ENCODE measurements at places on chromosomes 1 and 21. TPM values are rescaled to one million over a fixed set of nuclear protein-coding genes. Genes with fewer than 3 reads are reported as not detected.

DNA sequence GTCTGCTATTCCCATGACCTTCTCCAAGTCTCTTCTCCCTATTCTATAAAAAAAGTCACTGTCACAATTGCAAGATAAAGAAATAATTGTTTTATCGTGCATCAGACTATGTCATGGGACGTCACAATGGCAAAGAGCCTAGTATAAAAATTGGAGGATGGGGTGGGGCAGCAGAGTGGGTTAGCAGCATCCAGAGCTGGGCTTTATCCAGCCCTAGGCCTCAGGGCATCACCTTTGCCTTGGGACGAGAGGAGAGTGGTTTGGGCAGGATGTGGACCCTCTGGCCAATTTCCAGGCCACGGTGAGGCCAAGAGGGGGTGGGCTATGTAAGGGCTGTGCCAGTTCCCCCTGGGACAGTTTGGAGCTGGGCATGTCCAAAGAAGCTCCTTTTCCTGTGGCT lies 25.7 kb downstream of the WNT4 start:
- DNase-seq = no peak

The SNX7 gene
- total RNA-seq = 120 TPM

GRCh38 chr1:45654540-45655280 lies 30.9 kb upstream of the CCDC17 start:
- DNase-seq = no peak

The ITLN2 gene
- total RNA-seq = not detected

The PTPN22 gene
- not detected for total RNA-seq
